ENCODE measurements at places on chromosomes 6 and 20.

DNA sequence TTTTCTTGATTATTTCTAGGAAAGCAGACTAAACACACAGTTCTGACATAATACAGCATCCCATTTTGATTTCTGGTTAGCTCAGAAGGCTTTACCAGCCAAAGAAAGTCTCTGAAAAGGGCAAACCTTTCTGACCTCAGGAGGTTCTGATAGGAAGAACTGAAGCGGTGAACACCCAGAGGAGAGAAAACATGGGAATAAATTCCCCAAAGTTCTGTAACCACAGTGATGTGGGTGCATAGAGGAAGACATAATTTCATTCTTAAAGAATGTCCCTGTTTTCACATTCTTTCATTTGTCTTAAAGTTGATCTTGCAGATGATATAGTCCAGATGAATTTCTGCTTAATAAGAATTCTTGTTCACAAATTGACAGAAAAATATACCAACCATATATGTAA is 60.3 kb downstream of the RSPO3 start:
- peak; percentile 64 for DNase-seq

GRCh38 chr6:159110013-159110412 is 59.2 kb upstream of the FNDC1 start:
- peak; percentile 52 for DNase-seq

DNA sequence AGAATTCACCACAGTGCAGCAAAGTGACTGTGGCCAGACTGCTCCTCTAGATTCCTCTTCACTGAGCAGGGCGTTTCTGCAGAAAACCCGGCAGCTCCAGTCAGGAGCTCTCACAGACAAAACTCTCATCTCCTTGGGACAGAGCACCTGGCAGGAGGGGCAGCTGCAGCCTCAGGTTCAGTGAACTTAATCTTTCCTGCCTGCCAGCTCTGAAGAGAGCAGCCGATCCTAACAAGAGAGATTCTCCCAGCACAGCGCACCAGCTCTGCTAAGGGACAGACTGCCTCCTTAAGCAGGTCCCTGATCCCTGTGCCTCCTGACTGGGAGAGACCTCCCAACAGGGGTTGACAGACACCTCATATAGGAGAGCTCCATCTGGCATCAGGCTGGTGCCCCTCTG is 1065.5 kb downstream of the GRIK2 start:
- no peak for DNase-seq

DNA sequence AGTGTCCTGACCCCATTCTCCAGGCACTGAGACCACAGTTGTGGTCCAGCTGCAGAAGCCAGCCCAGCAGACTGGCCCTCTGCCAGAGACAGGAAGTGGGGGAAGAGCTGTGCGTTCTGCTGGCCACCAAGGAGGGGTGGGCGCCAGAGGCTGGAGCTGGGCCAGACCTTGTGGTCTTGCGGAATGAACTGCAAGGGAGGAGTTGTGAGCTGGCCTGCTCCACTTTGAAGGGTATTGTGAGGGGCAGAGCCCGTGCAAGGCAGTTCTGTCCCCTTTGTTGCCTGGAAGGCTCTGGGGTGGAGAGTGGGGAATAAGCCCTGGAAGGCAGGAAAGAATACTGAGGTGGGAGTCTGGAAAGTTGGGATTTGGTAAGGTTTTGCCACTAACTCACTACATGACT is 3.6 kb upstream of the MDFI start:
- DNase-seq: no peak

GRCh38 chr6:45651301-45651700 is 273.6 kb upstream of the SUPT3H start:
- no peak for DNase-seq

DNA sequence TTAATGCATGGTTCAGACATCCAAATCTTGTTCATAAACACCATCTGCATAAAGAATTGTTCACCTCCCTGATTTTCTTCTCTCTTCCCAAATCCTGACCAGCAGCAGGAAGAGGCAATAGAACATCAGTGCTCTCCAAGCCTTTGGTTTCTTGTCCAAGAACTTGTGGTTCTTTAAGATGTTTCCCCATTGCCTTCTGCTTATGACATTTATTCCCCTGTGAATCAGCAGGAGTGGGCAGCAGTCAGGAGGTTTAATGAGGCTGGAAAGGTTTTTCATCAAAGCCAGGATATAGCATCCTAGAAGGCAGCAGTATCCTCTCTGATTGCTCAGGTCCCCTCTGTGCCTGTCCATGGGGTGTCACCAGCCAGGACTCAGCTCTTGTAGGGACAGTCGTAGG is 5.3 kb downstream of the HDDC2 start:
- DNase-seq: no peak

- no peak for DNase-seq
These were observed 23.7 kb upstream of the BPHL start for GRCh38 chr6:3094815-3095214.

DNA sequence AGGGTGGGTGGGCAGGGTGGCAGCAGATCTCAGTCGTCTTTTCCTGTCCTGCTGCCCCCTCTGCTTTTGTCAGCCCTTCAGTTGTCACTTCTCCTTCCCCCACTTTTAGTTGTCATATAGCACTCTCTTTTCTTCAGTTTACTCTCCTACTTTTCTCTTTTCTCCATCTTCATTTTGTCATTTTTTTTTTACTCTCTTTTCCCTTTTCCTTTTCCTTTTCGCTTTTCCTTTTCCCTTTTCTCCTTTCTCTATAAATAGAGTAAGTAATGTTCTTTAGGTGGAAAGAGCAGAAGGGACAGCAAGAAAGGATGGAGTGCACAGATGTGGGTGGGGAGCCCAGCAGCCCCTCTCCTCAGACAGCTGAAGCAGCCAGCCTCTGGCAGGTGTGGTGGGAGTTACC is 108.6 kb downstream of the LRRC1 start:
- no peak for DNase-seq

- DNase-seq: peak; percentile 30
These were observed 251.8 kb upstream of the CITED2 start for GRCh38 chr6:139625998-139626975.

DNA sequence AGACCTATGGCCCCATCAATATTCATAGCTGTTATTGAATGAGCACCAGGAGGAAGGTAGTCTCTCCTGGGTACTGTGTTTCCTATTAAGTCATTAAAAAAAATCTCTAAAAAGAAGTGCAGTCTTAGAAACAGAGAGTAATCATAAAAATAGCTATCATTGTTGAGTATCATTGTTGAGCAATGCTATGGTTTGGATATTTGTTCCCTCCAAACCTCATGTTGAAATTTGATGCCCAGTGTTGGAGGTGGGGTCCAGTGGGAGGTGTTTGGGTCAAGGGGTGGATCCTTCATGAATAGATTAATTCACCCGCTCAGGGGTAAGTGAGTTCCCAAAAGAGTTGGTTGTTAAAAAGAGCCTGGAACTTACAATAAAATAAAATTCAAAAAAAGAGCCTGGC is 88.1 kb upstream of the IYD start:
- no peak for DNase-seq

GRCh38 chr20:8788831-8789230 is 280.1 kb upstream of the PLCB4 start:
- no peak for DNase-seq

- no peak for DNase-seq
These were observed 64.6 kb downstream of the UST start for GRCh38 chr6:148811459-148811858.

GRCh38 chr20:58880994-58881752 is 28.7 kb downstream of the GNAS start:
- no peak for DNase-seq

- DNase-seq: no peak
These were observed 9.7 kb upstream of the HMGA1 start for GRCh38 chr6:34226731-34227586.

DNA sequence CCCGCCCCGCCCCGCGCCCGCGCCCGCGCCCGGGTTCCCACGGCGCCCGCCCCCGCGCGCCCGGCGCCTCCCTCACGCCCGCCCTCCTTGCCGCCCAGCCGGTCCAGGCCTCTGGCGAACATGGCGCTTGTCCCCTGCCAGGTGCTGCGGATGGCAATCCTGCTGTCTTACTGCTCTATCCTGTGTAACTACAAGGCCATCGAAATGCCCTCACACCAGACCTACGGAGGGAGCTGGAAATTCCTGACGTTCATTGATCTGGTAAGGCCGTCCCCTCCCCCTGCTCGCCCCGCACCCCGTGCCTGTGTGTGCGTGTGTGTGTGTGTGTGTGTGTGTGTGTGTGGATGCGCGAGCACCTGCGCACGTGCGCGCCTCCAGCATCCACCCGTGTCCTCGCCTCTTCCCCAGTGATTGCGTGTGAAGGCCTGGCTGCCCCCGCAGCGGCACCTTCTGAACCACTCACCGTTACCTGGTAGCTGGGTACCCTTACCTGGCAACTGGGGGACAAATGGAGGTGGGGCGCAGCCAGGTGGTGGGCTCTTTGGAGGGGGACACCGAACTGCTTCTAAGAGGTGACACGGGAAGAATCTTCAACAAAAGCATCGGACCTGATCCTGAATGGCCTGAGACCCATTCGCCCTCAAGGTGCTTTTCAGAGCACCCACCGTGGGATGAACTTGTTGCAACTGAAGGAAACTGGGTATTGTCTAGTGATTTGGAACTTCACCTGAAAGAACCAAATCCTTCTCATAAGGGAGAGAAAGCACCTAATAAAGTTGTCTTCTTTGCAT is at the start of gene AIG1:
AIG1 (plus strand) TSS at position 84 of the 791 bp plus-strand sequence; CDS start at position 121, 37 bp downstream.
- DNase-seq: no peak

GRCh38 chr20:25668446-25668845 is 28.2 kb downstream of the ZNF337 start:
- no peak for DNase-seq

GRCh38 chr20:44442298-44443070 is 33.2 kb upstream of the TTPAL start:
- DNase-seq: no peak

DNA sequence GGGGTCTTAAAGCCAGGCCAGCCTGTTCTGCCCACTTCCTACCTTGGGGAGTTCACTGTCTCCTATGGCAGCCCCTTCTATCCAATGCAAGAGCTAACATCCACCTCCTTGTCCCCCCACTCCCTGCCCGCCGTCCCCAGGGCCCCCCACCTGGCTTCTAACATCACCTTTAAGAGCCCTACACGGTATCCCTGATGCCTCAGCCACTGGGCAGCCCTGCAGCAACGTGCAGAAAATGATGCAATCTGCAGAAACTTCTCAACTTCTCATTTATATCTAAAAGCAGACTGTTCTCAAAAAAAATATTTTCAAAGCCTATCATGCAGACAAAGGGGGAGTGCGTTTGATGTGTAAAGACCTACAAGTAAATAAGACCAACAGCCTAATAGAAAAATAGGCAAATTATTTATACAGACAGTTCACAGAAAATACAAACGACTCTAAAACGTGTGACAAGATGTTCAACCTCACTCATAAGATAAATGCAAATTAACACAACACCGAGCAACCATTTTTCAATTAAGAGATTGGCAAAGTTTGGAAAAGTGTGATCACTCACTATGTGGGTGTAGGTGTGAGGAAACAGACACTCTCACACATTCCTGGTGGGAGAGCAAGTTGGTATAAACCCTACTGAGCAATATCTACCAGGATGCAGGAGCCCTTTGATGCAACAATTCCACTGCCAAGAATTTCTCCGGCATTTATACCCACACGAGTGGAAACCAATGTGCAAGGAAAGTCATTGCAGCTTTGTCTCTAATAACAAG is 15.1 kb upstream of the HCK start:
- peak; percentile 70 for DNase-seq

GRCh38 chr6:150230832-150231524 is 88.1 kb downstream of the PPP1R14C start:
- no peak for DNase-seq

DNA sequence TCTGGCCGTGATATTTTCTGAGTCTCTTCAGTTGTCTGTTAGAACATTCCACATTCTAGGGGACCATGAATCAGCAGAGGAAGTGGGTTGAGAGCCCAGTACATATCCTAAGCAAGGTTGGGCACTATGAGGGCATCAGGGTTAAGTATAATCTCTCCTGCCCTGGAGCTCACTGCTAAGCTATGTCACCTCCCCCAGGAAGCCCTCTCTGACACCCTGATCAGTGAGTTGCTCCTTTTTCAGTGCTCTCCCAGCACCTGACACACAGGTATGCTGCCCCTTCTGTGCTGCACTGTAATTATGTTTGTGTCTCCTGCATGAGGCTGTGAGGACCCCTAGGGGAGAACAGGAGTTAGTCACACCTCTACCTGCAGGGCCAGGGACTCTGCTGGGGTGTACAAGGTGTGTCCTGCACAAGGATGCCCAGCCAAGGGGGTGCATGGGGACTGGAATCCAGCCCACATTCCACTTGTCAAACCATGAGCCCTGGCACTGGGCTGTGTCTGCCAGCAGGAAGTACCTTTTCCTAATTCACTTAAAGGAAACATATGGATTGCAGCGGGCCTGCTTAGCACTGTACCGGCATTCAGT is 3.9 kb downstream of the RAB44 start:
- DNase-seq: no peak

GRCh38 chr6:146149770-146150169 is 120.9 kb downstream of the GRM1 start:
- no peak for DNase-seq

DNA sequence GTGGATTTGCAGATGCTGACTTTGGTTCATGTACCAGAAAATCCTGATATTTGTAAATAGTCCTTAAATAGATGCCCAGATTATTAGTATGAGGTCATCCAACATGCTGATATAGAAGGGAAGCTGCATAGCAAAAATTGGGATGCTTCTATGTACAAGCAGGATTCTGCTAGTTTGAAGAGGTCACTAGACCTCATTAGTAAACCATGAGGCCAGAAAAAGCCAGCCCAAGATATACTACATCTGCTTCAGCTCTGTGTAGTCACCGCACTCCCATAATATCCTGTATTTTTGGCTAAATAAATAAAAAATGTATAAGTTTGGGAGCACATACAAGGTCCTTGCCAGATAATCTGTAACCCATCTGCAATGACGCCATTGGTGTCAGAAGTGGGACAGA is 13.0 kb downstream of the PTPRT start:
- DNase-seq: no peak

DNA sequence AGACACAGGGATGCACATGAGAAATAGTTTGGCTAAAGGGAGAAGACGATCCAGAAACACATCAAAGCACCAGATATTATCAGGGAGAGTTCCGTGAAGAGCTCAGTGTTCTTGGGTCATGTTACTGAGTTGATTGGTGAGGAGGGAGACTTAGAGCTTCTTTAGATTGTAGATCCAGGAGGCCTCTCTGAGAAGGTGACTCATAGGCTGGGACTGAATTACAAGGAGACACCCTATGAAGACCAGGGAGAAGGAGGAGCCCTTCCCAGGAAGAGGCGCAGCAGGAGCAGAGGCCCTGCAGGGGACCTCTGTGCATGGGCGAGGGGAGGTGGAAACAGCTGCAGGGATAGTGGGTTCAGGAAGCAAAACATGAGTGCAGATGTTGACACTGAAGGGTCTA is 196.5 kb downstream of the SLC24A3 start:
- DNase-seq: no peak

- no peak for DNase-seq
These were observed 597.1 kb downstream of the KIF16B start for GRCh38 chr20:15976047-15976736.

- DNase-seq: peak; percentile 89
These were observed 90.0 kb upstream of the TNFAIP3 start for GRCh38 chr6:137776786-137777686.

GRCh38 chr20:61964675-61965605 is 100.7 kb downstream of the TAF4 start:
- DNase-seq: no peak

GRCh38 chr6:105250533-105250932 is 70.7 kb upstream of the POPDC3 start:
- DNase-seq: no peak

All from adipocyte (in vitro differentiated cells).